ENCODE measurements at places on chromosomes 6 and 20.
A peak's percentile ranks its signal among the peaks of the same experiment; 100 is the strongest.

- DNase-seq: no peak
Observed at GRCh38 chr6:6901205-6901719, 206.5 kb upstream of the RREB1 start.

GRCh38 chr6:90537723-90538258, 49.1 kb downstream of the MAP3K7 start:
- peak; percentile 54 for DNase-seq

DNA sequence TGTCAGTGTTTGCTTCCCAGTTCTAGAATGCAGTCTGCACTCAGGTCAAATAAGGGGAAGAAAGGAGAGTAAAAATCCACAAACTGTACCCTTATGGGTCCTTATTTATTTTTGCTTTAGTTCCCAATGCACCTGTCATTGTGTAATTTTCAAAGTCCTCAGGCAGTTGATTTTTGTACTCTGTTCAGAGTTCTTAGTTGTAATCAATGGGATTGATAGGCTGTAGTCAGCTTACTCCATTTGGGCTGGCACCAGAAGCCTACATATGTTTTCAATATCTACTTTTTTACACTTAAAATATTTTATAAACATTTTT, 18.6 kb downstream of the AIG1 start:
- DNase-seq: no peak

GRCh38 chr6:165926378-165926777, 241.3 kb downstream of the TBXT start:
- no peak for DNase-seq

DNA sequence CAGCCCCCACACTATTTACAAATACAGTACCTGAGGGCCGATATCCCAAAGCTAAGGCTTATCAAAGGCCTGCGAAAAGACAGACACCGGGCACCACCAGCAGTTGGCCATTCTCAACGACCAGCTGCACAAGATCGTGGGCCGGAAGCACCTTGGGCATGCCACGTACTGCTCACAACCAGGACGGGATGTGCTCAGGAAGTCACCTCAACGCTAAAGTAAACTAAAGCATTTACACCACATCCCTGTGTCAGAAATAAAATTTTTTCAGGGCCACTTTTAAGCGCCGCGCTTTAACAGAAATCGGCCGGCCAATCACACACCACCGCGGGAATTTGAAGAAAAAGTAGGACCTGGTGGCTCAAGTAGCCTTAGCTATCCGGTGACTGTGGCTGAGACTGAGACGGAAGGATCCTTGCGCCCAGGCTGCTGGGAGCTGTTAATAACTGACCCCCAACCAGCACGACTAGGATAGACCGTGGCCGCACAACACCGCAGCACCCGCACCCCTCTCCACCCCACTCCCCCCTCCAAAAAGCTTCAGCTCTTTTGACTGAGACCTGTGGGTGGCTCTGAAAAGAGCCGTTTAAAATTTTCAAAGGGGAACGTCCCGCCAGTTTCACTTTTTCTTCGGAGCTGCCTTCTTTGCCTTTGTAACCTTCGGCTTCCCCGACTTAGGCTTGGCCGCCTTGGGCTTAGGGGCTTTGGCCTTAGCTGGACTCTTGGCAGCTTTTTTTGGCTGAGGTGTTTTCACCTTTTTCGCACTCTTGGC, 131.2 kb upstream of the BTN3A2 start:
- peak; percentile 82 for DNase-seq

- DNase-seq: no peak
Observed at GRCh38 chr6:41199552-41200246, 1.2 kb downstream of the TREML2 start.

DNA sequence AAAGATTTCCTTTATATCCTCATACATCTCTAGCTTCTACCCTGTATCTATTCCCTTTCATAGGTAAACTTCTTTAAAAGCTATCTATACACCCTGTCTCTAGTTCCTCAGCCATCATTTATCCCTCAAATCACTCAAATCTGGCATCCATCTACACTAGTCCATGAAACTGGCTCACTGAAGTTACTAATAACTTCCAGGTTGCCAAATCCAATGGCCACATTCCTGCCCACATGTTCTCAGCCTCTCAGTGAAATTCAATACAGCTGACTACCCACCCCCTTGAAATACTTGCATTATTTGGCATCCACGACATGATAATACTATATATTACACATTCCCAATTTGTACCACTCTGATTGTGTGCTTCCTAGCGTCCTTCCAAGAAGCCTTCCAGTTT, 8.7 kb downstream of the REPS1 start:
- peak; percentile 45 for DNase-seq

DNA sequence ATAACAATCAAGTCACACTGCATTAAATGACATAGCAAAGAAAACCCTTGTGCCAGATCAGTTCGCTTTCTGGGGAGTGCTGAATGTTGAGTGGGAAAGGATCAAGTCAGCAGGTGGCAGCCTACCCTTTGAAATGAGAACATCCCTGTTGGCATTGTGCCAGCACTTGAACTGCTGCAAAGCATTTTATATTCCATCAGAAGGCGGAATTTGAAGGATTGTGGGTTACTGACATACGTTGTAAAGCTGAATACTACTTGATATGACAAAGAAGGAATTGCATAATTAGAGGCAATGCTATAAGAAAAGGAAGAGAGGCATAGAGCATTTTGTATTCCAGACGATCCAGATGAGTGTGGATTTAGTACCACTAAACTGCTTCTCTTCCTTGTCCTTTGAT, 26.5 kb downstream of the BCKDHB start:
- peak; percentile 43 for DNase-seq

DNA sequence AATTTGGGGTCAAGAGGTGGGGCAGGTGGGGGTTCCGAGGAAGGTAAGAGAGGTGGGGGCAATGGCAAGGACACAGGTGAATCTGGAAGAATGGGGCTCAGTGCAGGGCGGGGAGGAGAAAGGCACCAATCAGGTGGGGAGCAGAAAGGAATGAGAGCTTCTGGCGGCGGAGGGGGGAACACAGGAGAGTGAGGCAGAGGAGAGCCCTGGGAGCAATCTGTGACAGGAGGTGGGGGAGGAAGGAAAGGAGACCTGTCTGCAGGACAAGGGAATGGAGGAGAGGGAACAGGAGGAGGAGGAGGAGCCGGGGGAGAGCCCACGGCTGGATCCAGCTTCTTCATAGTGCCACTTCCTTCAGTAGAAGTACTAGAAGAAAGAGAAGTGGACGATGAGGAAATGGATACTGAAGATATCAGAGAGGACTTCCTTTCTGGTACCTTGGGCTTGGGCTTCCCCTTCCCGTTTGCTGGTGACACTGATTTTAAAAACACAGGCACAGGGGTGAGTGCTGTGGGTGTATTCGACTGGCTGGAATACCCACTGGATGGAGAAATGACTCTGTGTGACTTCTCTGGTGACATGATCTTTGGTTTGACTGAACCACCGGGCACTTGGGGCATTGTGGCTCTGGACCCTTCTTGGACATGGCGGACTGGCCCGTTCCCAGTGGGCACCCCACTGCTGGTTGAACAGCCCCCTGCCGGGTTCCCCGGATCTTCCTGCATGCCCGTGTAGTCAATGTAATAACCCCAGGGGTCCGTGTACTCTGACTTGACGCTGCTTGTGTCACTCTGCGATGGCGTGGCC, 27.4 kb downstream of the HEBP2 start:
- DNase-seq: no peak

DNA sequence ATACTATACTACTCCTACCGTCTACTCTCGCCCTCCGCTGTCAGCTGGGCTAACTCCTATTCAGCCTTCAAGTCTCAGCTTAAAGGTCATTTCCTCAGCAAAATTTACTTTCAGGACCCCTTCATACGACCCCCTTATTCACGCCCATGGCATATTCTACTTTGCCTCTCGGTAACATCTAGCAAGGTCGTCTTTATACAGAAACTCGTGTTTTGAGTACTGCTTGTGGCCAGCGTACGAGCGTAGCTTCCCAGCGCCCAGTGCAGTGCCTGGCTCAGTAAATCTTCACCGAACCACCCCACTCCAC, 546 bp downstream of the CRNKL1 start:
- no peak for DNase-seq

- DNase-seq: no peak
Observed at GRCh38 chr6:50822078-50822476, 3.4 kb downstream of the TFAP2B start.

GRCh38 chr6:11714798-11715285, 63.8 kb downstream of the ADTRP start:
- no peak for DNase-seq

DNA sequence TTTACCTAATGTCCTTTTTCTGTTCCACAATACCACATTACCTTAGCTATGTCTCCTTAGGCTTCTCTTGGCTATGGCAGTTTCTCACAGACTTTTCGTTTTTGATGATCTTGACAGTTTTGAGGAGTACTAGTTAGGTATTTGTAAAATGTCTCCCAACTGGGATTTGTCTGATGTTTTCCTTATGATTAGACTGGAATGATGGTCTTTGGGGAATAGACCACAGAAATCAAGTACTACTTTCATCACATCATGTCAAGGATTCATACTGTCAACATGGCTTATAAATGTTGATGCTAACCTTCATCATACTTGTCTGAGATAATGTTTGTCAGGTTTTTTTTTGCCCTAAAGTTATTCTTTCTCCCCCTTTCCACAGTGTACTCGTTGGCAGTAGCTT, 78.2 kb upstream of the FOXO3 start:
- DNase-seq: no peak

DNA sequence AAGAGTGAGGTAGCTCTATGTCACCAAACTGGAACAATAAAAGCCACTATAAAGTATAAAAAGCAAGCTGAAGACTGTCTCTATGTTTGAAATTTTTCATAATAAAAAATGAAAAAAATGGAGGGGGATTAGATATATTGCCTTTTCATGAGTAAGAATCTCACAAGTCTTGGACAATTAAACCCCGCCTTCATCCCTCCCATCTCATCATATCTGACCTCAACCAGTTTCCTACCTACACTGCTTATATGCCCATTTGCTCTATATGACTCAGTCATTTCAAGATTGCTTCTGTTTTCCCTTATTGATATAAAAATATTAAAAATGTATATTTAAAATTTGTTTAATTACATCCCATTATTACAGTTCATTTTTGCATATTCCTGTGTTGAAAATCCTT, 2.9 kb upstream of the TRIM39 start:
- DNase-seq: peak; percentile 45

GRCh38 chr6:40582892-40583291, 4.3 kb downstream of the LRFN2 start:
- no peak for DNase-seq

DNA sequence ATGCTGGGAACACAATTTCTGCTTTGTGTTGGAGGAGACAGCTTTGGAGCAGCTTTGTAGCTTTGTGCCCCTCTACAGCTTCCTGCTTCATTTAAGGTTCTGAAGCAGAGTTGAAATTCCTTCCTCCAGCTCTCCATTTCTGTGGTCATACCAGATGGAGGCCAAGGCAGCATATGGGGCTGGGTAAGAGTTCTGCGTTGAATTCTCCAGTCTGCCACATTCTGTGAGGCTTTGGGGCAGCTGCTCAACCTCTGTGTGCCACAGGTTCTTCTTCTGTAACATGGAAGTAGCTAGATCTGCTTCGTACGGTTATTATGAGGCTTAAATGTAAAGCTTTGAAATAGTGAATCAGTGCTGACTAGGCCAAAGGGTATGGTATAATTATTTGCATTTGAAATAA, 2.9 kb upstream of the TRIM26 start:
- no peak for DNase-seq

GRCh38 chr6:167469672-167470071, 144.8 kb downstream of the TTLL2 start:
- no peak for DNase-seq

- no peak for DNase-seq
Observed at GRCh38 chr20:51159303-51159702, 136.4 kb upstream of the KCNG1 start.
